ENCODE measurements at places on chromosomes 1 and 21.

DNA sequence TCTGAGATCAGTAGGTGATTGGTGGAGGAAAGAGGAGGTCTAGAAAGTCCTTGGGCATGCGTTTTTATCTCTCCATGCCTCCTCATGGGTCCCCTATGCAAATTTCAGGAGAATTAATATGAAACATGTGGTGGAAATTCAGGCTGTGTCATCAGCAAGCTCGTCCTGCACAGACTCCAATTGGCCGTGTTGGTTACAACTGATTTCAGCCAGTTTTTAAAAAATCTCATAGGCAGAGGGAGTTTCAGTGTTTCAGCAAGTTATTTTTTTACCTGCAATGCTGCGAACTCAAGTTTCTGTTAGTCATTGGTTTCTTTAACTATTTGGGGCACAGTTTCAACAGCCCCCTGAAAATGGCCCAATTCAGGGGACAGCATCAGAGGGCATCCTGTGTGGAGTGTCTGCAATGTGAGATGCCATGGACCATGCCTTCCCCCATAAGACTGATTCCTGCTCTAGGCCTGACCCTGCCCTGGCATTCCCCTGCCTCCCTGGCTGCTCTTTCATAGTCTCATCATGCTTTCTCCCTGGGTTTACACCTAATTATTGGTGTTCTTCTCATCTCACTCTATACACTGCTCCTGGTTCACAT lies 59.9 kb downstream of the C1orf198 start:
- DNase-seq: no peak

DNA sequence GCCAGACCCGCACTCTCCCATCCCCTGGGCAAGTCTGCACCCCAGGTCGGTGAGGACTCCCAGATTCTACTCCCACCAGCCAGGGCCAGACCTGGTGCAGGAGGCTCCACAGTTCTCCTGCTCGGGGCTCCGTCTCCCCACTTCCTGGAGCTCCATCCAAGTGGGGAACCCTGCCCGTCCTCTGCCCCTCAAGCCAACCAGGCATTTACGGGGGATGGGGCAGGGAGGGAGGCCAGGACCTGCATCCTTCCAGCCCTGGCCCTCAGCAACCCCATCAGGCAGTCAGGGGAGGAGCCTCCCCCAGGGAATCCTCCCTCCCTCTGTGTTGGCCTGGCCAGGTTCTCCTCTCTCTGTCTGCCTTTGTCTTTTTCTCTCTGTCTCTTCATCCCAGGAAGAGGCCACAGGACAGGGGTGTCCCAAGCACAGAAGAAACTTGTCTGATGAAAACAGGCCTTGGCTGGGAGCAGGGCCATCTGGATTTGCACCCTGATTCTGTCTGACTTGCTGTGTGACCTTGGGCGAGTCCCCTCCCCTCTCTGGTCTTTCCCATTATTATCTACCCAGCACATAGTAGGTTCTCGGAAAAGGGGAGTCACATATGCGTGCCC lies 18.5 kb upstream of the EPHA2 start:
- DNase-seq: no peak

- peak; percentile 51 for DNase-seq
These were observed 8.8 kb upstream of the CEP85 start for GRCh38 chr1:26225033-26225831.

DNA sequence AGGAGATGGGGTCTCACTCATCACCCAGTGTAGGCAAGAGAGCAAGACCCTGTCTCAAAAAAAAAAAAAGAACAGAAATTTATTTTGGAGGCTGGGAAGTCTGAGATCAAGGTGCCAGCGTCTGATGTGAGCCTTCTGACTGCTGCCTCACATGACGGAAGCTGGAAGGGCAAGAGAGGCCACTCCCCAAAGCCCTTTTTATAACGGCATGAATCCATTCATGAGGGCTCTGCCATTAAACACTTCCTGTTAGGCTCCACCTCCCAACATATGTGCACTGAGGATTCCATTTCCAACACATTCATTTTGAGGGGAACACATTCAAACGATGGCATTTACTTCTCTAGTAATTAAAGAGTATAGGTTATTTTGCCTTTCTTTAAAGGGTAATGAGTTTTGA lies 50.9 kb upstream of the C1orf198 start:
- no peak for DNase-seq

- no peak for DNase-seq
These were observed 82.1 kb downstream of the ADARB1 start for GRCh38 chr21:45156459-45156858.

DNA sequence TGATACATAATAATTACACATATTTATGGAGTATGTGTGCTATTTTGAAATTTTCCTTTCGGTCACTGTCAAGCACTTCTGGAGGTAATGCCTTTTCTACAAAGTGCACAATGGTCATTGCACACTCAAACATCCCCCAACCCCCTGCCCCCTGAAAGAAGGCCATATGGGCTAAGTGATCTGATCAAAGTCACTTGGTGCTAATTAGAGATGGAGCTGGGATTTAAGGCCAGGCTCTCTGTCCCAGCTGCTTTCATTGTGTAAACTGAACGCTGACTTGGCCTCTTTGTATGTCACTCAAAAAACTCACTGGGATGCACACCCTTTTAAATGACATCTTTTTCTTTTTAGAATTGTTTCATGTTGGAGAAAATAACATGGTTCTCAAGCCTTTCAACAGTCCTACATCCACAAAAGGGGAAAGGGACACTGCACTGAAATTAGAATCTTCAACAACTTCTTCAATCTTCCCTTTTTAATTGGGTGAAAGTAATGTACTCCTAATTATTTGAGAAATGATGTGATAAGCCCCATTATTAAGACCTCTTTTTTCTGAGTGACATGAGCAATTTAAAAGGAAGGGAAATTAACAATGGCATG lies 149.2 kb downstream of the ST6GALNAC5 start:
- no peak for DNase-seq

GRCh38 chr1:184163674-184164465 lies 112.3 kb downstream of the TSEN15 start:
- DNase-seq: no peak

- DNase-seq: no peak
These were observed 692.2 kb downstream of the USP25 start for GRCh38 chr21:16421965-16422364.

DNA sequence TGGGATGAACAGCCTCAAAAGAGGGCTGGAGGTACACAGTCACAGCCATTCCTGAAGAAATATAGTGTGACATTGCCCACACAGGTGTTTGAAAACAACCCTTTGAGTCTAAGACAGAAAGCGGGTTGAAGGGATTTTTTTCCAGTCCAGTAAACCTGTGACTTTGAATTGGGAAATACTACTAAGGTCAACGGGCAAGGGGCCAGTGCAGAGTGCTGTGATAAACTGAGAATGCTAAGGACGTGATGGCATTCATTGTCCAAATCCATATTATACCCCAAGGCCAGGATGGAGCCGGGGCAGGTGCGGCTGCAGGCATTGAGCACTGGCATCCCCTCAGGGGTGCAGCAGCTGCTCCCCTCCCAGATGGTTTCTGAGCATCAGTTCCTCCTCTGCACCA lies 36.6 kb downstream of the KIAA0040 start:
- DNase-seq: no peak

DNA sequence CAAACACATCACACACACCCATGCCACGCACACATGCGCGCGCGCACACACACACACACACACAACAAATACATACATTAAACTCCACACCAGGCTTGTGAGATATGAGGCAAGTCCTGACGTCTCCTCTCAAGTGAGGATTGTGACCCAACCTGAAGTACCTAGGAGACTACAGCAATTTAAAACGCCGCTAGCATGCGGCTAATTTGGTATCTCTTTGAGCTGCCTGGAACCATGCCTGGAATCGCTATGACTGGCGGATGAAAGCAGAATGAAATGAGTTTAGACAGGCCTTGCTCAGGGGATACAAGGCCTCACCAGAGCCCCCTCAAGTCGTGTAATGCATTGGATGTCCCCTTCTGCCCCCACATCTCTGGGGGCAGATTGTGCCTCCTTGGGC lies 1.6 kb upstream of the RAB7B start:
- no peak for DNase-seq

DNA sequence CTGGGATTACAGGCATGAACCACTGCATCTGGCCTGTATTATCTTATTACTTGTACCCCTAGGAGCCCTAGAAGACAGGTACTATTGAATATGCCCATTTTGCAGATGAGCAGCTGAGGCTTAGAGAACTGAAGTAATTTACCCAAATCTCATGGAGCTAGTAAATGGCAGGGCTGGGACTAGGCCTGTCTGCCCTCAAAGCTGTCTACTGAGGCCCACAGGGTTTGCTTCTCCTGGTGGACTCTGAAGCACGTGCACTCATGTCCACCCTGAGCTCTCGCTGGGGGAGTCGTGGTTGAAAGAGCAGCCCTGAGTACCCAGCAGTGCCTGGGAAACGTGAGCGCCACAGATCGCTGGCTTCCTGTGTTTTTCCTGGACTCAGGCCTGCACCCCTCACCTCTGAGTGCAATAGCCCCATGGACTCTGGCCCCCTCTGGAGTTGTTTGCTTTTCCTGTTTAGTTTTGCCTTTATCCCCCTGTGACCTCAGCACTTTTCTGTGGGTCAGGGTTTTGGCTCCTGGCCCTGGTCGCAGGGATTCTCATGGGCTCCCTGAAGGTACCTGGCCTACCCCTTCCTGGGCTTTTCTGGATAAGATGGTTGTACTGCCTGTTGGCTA lies 52.4 kb downstream of the ARHGEF10L start:
- no peak for DNase-seq

DNA sequence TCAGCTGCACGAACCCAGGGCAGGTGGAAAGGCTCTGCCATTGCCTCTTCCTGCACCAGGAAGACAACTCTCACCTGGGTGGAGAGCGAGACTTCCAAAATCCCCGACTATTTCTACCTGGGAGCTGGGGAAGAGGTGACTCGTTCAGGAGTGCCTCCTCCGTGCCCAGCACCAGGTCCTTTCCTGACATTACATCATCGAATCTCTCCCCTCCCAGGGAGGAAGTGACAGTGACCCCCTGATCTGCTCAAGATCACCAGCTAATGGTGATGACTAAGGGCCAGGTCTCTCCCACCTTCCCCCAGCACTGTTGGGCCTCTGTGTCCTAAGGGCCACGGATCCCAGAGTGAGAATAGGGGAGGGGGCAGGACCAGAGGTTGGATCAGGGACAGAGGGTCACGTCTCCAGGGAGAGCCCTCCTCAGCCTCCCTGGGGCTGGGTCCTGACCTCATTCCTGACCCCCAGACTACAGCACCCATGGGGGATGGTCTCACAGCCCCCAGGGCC lies 6.8 kb downstream of the MEGF6 start:
- DNase-seq: no peak

GRCh38 chr1:195903203-195903602 lies 705.0 kb downstream of the KCNT2 start:
- no peak for DNase-seq

GRCh38 chr1:160236806-160237205 lies 25.5 kb downstream of the DCAF8 start:
- no peak for DNase-seq

GRCh38 chr1:15680131-15680530 lies 4.0 kb upstream of the PLEKHM2 start:
- no peak for DNase-seq
